ENCODE measurements at places on chromosomes 3 and 15.

GRCh38 chr3:70078778-70079177 is 79.2 kb downstream of the SAMMSON start:
- DNase-seq, result no peak

- no peak for DNase-seq
Observed at GRCh38 chr3:17232442-17232841, 347.7 kb downstream of the PLCL2 start.

GRCh38 chr15:97224191-97224641 is 736.3 kb upstream of the ARRDC4 start:
- DNase-seq, result no peak

- DNase-seq, result no peak
Observed at GRCh38 chr15:62618846-62619504, 423.6 kb upstream of the TPM1 start.

Data from brain pericyte (primary cell).